ENCODE measurements at places on chromosomes 11 and 22. TPM values are rescaled to one million over a fixed set of nuclear protein-coding genes. Genes with fewer than 3 reads are reported as not detected.
A peak's percentile ranks its signal among the peaks of the same experiment; 100 is the strongest.

DNA sequence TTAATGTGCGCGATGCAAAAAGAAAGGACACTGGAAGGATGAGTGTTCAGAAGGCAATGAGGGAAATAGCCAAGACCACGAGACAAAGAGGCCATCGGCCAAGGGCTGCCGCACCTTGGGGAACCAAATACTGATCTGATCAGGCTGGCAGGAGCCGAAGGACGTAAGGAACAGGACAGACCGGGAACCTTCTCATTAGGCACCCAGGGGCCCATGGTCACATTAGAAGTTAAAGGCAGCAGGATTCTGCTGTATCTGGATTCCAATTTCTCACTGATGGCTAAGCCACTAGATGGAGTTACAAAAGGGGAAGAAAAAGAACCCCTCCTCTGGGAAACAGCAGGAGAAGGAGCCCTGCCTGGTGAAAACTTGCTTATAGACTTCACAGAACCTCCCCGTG, 28.8 kb upstream of the CPT1A start:
- DNase-seq: no peak

The ADM gene
- 6.1 TPM for total RNA-seq

GRCh38 chr11:5247472-5248192, 2.0 kb downstream of the HBG1 start:
- DNase-seq: no peak

DNA sequence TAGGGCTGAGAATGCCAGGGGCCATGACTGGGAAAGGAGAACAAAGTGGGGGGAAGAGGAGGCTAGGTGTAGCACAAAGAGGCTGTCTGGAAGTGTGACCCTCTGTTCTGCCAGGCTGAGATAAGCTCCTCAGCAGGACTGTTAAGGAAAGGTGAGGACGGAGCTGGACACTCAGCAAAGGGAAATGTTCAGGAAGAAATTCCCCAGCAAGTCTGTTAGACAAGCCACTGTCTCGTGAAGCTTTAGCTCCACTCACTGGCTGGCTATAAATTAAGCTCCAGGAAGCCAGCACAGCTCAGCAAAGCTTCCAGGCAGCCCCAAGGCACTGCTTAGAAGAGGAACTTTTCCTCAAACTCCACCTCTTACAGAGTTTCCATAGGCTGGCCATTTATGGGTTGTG, 181.2 kb upstream of the API5 start:
- DNase-seq: peak; percentile 63

- DNase-seq: no peak
Measured at GRCh38 chr11:3949125-3949524, 93.7 kb downstream of the STIM1 start.

GRCh38 chr11:28878025-28878424, 769.8 kb downstream of the METTL15 start:
- DNase-seq: no peak

The POU2AF3 gene
- total RNA-seq: 0.73 TPM

GRCh38 chr11:38296211-38296776, 1698.3 kb upstream of the RAG2 start:
- DNase-seq: no peak

DNA sequence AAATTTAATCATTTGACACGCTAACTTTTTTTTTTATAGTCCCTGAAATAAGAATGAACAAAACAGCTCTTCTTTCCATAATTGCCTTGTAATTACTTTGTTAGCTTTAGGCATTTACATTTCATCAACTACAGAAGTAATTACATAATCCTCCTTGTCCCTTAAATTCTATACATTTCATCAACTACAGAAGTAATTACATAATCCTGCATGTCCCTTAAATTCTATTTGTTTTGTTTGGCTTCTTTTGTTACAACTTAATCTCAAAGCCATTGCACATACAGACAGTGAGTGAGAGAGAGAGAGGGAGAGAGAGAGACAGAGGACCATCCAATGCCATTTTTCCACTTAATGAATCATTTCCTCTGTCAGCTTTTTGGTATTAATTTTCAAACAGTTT, 873.2 kb downstream of the METTL15 start:
- DNase-seq: no peak

GRCh38 chr11:77212314-77213007, 84.4 kb downstream of the MYO7A start:
- no peak for DNase-seq

DNA sequence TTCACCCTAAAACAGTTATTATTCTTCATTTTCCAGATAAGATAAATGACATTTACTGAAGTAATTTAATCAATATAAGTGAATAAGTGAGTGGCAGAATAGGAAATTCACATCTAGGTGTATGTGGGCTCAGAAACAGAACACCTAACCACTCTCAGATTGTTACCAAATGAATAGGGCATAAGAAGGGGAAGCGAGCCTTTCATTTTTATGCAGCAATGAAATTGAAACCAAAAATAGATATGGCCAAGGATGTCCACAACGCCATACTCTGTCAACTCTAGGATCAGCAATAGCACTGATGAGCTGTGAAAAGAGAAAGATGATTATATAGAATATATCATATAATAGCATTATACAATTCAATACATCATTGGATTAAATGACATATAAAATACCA, 398.1 kb upstream of the API5 start:
- no peak for DNase-seq

GRCh38 chr11:79330651-79331050, 110.2 kb downstream of the TENM4 start:
- DNase-seq: no peak

The ZNF215 gene
- 7.8 TPM for total RNA-seq

DNA sequence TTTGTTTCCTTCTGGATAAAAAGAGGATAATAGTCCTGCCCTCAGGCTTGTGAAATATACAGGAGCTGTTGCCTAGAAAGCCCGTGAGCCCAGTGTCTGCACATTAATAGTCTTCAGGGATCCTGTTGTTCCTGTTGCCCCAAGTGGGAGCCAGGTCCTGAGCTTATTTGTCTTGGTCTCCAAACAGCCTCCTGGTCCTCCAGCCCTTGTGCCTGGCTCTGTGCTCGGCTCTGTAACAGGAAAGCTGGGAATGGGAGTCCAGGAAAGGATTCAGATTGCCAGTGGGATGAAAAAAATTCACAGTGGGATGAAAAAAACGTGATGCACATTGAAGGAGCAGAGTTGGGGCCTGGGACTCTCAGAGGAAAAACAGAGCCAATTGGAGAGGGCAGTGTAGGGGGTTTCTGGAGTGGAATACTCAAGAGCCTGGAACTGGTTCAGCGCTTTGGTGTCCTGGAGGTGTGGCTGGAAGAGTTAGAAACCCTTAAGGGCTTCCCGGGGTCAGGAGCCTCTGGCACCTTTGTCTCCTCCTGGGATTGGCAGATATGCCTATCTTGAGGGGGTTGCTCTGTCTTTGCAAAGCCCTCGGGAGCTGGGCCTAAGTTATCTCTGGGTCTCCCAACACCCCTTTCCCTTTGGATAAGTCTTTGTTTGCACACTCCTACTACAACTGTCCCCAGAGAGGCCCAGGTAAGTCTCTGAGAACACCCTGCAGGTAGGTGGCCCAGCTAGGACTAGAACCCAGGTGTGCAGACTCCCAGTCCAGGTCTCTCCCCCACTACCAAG, 2.3 kb upstream of the INPPL1 start:
- no peak for DNase-seq

- DNase-seq: no peak
Measured at GRCh38 chr11:116065191-116065895, 561.1 kb upstream of the CADM1 start.

Data from cerebellum (tissue), 4 donors.